Stimulated activated CD4-positive, alpha-beta T cell treated with anti-CD3 and anti-CD28 coated beads, Interleukin-1b, Interleukin-23, amount 100 ng/mL, for 1 hour (primary cell): ENCODE measurements at places on chromosomes 6 and 20.

- no peak for DNase-seq
Observed at GRCh38 chr6:140271759-140272377, 897.4 kb upstream of the CITED2 start.

- DNase-seq: no peak
Observed at GRCh38 chr6:15763837-15764236, 101.0 kb upstream of the DTNBP1 start.

DNA sequence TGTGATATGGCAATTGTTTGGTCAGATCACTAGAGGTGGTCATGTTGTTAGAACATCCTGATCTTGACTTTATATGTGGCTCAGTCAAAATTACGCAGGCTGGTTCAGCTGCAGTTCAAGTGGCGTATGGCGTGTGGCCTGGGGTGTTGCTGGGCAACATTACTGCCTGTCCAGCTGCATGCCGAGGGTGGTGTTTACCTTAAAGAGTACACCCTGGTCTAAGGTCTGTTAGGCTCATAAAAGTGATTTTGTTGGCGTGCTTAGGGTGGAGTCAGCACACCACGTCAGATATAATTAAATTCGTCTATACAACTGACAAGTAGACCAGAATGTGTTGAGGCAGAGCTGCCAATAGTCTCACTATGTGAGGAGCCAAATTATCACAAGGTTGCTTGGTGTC is 55.6 kb upstream of the NEDD9 start:
- DNase-seq: no peak

GRCh38 chr6:106145741-106146227 is 59.6 kb downstream of the PRDM1 start:
- DNase-seq: no peak

- no peak for DNase-seq
Observed at GRCh38 chr6:11262242-11262641, 29.8 kb upstream of the NEDD9 start.

DNA sequence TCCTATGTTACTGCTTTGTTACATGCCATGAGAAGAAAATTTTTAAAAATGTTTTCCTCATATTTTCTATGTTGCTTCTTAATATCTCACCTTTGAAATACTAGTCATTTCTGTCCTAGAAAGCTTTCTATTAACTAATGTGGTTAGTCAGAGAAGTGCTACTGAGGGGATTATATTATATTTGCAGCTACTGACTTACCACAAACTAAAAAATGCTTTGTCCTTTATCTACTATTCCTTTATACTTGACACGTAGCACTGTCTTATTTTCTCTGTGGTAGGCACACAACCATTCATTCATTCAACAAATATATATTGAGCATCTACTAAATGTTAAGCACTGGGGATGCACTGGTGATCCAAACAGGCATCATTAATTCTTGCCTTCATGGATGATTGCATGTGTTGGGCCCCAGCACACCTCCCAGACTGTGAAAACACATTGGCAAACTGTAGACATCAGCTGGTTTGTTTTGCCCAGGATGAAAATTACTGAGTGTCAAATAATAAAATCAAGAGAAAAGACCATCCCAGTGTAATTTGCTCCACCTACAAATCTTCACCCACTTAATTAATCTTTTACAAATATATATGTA is 10.7 kb upstream of the MLIP start:
- DNase-seq: no peak

DNA sequence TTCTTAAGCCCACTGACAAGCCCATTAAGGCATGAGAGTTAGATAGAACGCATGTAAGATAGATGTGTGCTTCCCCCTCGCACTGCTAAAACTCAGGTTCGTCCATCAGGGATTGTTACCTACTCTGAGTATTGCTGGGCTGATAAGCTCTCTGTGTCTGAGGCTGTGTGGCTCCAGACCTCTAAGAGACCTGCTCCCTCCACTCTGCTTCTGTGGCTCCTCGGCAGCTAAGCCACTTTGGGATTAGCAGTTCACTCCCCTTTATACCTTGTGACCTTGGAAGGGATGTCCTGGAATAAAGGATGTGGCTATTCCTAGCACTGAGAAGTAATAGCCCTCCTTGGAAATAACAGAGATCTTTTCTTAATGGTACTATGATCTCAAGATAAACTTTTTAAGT is 164.9 kb downstream of the TMEM242 start:
- no peak for DNase-seq
